GM20000 (cell line): ENCODE measurements at places on chromosomes 5 and 9.

DNA sequence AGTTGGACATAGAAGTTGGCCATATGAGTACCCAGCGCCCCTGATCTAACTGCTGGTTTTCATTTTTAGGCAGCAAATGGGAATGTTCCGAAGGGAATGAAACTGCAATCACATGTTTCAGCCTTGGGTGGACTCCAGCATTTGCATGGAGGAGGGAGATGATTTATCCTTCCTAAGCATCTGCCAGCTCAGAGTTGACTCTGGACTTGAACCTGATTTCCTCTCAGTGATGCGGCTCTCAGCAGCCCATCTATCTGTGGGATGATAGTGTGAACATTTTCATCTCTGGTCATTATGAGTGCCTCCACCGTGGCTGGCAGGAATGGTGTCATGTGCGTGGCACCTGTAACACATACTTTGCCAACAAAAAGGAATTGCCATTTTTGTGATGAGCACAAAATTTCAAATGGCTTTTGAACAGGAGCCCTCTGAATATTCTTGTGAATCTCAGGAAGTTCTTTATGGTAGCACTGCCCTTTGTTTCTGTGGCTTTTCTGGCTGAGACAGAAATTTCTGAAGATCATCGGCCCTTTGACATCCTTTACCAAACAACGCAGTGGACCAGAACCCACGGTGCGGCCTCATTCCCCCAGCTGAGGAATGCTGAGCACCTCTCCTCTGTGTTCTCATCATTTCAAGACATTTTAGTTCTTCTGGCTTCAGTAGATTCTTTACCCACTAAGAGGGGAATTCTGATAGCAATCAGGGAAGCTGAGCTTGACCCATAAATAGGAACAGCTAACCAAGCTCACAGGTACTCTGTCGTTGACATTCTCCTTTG lies 28.5 kb downstream of the FUBP3 start:
- DNase-seq: no peak

DNA sequence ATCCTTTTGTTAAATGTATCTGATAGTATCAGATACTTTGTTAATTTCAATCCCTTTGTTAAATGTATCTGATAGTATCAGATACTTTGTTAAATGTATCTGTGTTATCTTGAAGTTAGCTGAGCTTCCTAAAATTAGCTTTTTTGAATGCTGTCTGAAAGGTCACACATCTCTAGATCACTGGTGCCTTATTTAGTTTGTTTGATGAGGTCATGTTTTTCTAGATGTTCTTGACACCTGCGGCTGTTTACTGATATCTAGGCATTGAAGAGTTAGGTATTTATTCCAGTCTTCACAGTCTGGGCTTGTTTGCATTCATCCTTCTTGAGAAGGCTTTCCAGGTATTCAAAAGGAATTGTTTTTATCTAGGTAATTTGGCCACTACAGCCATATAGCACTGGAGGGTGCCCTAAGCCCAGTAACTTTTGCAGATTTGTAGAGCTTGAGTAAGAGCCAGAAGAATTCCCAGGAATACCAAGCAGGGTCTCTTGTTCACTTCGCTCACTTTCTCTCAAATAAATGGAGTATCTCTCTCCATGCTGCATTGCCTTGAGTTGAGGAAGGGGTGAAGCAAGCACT lies 435.4 kb upstream of the GRAMD2B start:
- DNase-seq: no peak

GRCh38 chr5:142736247-142736632 lies 33.9 kb upstream of the ARHGAP26 start:
- no peak for DNase-seq

DNA sequence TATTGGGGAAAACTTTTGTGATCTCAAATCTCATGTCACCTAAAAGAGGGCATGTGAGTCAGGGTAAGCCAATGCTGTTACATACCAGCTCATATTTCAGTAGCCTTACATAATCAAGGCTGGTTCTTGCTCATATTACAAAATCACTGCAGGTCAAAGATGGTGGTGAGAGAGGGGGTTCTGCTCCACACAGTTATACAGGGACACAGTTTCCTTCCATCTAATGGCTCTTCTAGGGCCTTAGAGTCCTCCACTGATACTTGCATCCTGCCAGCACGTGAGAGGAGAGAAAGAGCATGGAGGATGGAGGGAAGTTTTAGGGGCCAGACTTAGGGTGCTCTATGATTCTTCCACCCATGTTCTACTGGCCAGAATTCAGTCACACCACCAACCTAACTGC lies 130.0 kb downstream of the LIFR start:
- no peak for DNase-seq

- DNase-seq: peak; percentile 30
Measured at GRCh38 chr5:151700820-151701219, 14.1 kb upstream of the SPARC start.

DNA sequence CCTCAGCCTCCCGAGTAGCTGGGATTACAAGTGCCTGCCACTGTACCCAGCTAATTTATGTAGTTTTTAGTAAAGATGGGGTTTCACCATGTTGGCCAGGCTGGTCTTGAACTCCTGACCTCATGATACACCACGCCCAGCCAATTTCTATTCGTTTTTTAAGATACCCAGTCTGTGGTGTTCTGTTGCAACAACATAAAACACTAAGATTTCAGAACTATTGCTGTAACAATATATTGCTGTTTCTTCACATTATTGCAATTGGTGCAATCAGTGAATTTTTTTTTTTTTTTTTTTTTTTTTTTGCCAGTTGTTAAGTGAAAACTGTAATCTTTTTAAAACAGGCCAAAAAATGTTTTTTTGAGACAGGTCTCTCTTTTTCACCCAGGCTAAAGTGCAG lies 9.9 kb downstream of the SRP19 start:
- no peak for DNase-seq

GRCh38 chr5:145198525-145199260 lies 636.4 kb downstream of the PRELID2 start:
- DNase-seq: no peak

- DNase-seq: no peak
Measured at GRCh38 chr5:14967166-14967565, 95.6 kb upstream of the ANKH start.

GRCh38 chr5:171409164-171410136 lies 10.0 kb upstream of the FGF18 start:
- no peak for DNase-seq

DNA sequence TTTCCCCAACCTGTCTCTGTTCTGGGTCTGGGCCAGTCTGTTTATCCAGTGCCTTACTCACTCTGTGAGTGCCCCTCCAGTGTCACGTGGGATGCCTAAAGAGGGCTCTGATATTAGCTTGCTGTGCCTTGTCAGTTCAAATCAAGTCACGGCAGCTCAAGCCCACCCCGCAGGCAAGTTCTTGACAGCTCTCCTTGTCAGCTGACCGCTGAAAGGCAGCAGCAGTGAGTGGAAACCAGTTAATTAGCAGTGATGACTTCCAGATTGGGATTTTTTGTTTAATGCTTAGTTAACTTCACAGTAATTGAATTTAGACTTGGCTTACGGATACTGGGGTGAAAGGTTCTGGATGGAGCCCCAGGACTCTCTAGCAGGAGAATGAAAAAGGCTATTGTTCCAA lies 210.1 kb downstream of the PSAT1 start:
- no peak for DNase-seq

- DNase-seq: no peak
Measured at GRCh38 chr5:172530406-172530805, 76.1 kb upstream of the SH3PXD2B start.

DNA sequence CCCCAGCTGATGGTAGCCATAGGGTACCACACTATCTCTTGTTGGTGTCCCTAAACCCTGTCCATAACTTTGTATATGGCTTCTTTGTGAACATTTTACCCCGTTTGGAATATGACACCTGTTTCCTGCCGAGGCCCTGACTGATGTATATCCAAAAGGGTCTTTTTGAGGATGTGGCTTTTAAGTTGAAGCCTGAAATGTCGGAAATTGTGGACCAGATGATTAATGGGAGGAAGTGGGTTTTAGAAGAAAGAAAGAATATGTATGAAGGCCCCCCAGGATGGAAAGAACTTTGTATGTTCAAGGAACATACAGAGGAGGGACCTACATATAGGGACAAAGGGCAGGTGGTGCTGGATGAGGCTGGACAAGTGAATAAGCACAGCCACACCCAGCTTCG lies 16.7 kb upstream of the TNFSF8 start:
- no peak for DNase-seq

DNA sequence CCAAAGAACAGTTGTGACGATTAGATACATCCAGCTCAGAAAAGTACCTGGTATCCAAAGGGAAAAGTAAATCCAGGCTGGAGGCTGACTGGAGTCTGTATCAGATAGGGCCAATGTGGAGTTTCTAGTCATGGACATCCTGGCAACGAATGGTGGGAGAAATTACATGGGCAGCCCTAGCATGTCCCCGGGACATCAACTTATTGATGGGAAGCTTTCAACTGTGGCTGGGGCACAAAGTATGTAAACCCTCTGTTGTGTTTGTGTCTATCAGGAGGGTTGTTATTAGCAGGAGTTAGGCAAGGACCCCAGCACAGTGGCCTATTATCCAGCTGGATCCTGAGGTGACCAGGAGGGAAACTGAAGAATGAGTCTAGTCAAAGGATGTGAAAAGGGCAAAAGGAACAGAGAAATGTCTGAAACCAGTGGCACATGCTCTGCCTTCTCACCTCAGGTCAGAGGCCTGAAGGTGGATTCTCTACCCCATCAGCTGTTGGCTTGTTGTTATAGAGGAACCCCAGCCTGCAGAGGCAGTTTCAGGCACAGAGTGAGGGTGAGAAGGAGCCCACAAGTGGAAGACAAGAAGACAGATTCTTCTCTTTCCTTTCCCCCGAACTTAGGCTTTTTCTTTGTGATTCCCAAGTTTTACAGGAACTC lies 19.9 kb downstream of the IFNW1 start:
- DNase-seq: no peak

GRCh38 chr5:58240322-58240721 lies 219.6 kb downstream of the PLK2 start:
- DNase-seq: no peak

DNA sequence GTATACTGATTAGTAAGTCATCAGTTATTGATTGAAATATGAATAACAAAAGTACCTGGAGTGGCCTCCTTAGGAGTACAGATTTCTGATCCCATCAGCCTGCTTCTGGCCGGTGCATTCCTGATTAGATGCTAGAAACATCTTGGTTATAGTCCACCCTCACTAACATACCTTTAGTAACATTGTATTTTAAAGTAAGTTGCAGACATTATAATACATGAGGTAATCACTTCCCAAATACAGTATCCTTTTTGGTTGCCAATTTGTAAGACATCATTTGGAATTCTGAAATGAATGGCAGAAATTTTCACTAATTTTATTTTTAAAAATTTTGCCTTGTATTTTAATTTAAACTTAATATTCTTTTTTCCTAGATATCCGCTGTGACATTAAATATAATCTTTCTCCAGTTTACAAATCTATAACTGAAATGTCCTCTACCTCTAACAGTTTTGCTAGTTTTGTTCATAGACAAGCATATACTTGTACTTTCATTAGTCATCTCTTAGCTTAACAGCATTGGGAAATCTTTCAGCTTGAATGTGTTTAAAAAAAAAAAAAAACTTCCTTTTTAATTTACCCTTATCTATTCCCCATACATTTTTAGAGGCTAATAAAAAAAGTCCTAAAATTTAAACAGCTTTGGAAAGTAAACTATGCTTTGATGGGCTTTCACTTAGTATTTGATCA lies 178.9 kb downstream of the XRCC4 start:
- no peak for DNase-seq

- DNase-seq: no peak
Measured at GRCh38 chr5:63228154-63228553, 649.5 kb downstream of the LRRC70 start.

DNA sequence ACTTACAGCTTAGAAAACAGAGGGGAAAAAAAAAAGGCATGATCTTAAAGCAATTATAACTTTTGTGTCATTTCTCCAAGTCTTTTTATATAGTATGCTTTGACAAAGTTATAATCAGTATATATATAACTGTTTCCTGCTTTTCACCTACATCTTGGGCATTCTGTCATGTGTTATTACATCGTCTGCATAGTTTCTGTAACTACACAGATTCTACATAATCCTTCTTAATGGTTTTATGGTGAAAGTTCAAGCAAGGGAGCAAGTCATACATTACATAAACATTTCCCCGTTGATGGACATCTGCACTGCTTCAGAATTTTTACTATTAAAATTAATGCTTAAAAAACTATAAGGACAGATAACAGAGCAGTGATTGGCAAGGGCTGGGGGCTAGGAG lies 12.1 kb downstream of the FEM1C start:
- DNase-seq: no peak

DNA sequence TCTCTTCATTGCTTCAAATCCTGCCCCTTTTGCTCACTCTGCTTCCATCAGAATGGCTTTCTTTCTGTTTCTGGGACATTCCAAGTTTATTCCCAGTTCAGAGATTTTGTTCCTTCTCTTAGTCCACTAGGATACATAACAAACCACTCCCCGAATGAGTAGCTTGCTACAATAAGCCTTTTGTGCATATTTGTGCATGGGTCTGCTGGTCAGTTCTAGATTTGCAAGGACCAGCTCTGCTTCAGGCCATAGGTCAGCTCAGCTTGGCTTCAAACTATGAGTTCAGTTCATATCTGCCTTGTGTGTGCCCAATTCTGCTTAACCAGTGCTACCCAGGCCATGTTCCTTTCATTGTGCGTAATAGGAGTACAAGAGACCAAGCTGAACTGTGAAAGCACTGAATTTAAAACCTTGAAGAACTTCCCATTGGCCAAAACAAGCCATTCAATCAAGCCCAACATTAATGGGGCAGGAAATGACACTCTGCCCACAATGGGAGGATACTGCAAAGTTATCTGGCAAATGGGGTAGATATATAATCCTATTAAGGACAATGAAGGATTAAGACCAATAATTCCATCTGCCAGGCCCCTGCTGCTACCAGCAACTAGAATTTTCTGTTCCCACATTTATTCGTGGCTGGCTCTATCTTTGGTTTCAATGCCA lies 328.8 kb downstream of the PRELID2 start:
- no peak for DNase-seq

DNA sequence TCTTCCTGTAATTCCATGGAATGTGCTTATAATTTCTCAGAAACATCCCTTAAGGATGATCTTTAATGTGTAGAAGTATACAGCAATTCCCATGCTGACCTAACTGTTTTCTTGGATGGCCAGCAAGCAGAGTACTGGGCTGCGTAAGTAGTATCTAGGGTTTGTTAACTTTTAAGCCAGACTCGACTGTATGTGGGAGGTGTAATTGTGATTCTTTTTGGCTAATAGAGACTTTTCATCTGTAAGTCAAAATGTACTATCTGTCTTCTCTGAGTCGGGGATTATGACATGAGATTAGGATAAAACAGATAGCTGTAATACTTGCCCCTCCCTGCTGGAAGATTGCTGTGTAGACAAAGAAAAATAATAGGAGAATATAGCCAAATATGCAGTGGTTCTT lies 169.3 kb downstream of the SGCD start:
- DNase-seq: no peak
